Vagina (tissue), 2 donors: ENCODE measurements at places on chromosomes 4 and X.

DNA sequence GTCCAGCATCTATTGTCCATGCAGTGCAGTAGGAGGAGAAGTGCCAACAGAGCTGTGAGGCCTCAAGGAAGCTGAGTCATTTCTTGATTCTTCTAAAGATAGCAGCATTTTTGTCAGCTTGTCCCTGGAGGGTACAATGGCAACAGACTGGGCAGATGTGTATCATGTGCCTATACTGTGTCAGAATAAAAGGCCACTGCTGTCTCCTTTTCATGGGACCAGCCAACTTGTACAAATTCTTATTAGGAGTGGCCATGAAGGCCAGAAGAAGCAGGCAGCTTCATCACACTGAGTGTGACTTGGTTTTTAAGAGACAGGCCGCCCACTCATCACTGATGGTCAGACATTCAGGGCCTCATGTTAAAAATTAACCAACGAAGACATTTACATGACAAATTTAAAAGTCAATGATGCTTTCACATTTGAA, 185.0 kb upstream of the FAM241A start:
- no peak for DNase-seq

DNA sequence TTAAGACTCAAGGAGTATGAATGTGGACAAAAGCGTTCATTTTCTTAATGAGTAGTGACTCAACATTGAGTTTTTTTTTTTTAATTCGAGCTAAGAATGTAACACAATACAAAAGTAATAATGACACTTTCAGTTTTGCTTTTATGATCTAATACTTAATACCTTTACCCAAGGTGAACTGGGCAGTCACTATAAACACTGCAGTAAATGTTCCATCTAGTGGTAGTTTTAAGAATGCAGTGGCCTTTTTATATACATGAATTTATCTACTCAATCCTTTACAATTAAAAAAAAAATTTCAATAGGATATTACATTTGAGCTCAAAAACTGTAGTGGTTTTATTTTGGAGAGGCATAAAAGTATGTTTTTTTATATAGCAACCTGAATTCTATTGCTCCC, 33.9 kb downstream of the PDK3 start:
- DNase-seq: no peak

- DNase-seq: no peak
Observed at GRCh38 chr4:1720163-1720983, 750 bp downstream of the TMEM129 start.

DNA sequence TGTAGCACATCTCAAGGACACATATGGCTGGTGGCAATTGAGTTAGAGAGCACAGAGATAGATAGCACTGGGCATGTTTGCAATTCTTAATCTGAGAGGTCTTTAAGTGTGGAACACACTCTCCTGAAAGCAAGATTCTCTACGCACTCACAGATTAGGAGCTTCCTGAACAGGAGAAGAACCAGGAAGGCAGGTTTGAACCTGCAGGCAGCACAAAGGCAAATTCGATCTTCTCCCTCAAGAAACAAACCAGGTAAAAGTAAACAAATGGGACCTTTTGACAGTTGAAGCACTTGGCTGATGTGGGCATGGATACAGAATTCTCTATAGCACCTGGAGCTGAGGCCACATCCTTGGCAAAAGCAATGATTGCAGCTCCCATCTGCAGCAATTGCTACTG, 24.3 kb downstream of the HS3ST1 start:
- no peak for DNase-seq

- no peak for DNase-seq
Observed at GRCh38 chrX:45557387-45557786, 356.7 kb upstream of the DIPK2B start.

- no peak for DNase-seq
Observed at GRCh38 chr4:79920163-79920853, 152.7 kb downstream of the ANTXR2 start.

- DNase-seq: no peak
Observed at GRCh38 chr4:148834804-148835631, 392.8 kb upstream of the NR3C2 start.

DNA sequence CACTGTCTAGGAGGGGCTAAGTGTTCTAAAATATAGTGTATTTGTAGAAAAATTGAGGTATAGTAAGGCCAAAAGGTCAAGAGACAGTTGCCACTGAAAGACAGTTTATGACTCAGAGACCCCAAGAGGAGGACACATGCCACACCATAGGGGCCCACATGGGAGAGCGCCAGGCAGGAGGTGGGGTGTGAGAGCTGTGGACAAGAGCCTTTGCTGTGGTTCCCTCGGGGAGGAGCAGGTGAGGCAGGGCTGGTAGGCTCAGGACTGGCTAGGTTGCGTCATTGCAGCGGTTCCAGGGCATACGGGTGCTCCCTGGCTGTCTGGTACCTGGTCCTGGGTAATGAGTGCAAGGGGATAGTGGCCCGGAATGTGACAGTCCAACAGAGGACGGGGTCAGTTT, 37.6 kb downstream of the CCNQ start:
- no peak for DNase-seq

DNA sequence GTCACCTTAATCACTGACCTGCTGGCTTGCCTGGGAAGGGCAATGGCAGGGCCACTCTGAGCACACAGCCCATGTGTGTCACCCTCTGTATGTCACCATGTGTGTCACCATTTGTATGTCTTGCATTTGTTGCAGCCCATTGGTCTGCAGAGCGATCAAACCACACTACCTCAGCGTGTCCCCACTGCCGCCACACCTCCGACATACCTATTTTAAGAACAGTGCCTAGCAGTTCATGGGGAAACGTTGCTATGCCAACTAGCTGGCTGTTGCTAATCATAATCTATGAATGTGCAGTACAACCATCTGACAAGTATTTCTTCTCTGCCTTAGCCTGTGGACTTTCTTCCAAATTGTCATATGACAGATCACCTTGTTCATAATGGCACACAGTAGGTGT, 8.0 kb upstream of the CRMP1 start:
- DNase-seq: no peak

DNA sequence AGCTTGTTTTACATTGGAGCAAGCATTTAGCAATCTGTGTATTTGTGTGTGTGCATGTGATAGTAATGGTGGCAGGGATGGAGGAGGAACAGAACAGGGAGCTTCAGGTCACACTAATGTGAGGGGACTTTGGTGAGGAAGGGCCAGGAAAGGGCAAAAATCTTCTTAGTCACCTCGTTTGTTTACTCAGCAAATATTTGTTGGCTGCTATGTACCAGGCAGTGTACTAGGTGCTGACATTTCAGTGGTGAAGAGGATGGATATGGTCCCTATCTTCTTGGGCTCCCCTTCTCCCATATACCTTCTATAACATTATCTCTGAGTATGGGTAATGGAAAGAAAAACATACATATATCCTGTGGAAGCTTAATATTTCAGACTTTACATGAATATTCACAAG, 48.5 kb upstream of the HDAC8 start:
- DNase-seq: no peak

DNA sequence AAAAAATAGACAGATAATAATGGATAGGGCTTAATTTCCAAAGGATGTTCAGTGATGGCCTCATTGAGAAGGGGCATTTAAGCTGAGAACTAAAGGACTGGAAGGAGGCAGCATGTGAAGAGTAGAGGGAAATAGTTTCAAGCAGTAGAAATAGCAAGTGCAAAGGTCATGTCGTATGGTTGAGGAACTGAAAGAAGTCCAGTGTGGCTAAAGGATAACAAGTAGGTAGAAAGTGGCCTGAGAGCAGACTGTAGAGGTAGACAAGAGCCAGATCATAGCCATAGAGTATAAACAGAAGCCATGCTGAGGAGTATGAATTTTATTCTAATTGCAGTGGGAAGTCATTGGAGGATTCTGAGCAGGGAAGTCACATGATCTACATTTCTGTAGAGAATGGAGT, 72.3 kb downstream of the GRIA3 start:
- no peak for DNase-seq

DNA sequence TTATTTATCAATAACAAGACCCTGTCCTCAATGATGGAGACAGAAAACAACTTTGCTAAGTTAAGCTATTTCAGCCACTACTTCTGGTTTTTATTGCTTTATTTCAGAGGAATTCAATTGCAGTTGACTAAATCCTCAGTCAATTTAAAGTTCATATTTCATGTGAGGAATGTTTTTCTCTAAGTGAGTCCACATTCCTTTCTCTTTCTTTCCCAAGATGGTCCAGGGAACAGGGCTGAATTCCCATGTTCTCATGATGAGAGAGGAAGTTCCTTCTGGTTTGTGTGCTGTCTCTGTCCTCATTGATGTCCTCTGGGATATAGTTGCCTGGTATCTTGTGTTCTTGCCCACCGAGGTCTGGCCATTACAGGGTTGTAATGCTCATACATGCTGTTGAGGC, 117.2 kb downstream of the SLIT2 start:
- no peak for DNase-seq

DNA sequence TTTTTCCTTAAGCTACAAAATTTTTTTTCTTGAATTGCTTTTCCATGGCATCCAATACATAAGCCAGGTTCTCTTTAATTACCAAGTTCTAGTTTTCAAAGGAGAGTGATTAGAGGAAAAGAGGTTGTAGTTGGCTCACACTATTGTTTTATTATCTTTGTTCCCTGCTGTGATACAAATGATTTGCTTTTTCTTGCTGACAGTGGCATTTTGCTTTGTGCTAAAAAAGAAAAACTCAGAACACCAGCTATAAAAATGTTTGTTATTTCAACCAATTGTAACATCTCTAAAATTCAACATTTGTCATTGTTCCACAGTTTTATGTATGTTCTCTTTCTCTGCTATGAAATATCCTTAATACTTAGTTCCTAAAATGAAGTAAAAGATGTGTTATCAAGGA, 1817.2 kb downstream of the STIM2 start:
- no peak for DNase-seq

GRCh38 chr4:81607950-81608349, 136.2 kb upstream of the RASGEF1B start:
- no peak for DNase-seq

- DNase-seq: no peak
Observed at GRCh38 chr4:99161373-99162099, 17.4 kb upstream of the ADH4 start.
